ENCODE measurements at places on chromosomes 12 and 14.

DNA sequence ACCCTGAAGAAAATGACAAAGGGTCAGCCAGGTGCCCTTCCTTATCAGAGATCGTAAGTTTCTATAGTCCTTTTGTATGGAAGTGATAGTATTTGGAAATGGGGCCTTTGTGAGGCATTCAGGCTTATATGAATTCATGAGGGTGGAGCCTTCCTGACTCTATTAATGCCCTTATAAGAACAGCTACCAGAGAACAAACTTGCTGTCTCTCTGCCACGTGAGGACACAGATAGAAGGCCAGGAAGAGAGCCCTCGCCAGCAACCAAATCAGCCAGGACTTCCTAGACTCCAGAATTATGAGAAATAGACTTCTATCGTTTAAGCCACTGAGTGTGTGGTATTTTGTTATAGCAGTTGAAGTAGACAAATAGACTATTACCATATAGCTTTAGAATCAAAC is 36.7 kb downstream of the TRMT5 start:
- DNase-seq: no peak

GRCh38 chr12:41325336-41325735 is 137.2 kb downstream of the PDZRN4 start:
- DNase-seq: no peak

DNA sequence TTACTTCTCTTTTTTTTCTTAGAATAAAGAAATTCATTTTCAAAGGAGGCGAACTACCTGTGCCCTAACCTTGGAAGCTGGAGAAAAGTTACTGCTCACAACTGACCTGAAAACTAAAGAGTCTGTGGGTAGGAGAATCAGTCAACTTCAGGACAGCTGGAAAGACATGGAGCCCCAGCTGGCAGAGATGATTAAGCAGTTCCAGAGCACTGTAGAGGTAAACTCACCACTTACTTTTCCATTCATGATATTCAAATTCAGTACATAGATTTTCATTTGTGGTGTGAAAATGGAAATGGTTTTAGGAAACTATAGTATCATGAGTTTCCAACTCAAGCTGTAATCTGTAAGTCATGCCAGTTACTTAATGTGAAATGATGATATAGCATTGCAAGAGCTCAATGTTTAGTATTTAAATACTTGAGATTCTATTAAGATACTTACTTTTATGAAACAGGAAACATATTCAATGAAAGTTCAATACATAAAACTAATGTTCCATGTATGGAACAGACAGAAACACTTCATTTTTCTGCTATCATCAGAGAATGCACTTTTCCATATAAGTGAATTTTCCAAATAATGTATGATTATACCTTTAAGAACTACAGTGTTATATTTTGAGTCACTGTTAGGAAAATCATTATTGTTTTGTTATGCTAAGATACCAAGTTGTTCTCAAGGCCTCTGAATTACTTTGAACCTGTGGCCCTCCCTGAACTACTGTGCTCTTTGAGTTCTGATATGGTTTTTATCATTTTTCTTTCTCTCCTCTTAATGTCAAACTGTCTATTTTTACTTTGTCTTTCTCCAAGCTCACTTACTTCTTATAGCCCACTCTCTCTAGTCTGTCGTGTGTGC is 119.0 kb downstream of the ESR2 start:
- DNase-seq: no peak

- DNase-seq: no peak
Measured at GRCh38 chr14:59503256-59503655, 18.9 kb downstream of the JKAMP start.

DNA sequence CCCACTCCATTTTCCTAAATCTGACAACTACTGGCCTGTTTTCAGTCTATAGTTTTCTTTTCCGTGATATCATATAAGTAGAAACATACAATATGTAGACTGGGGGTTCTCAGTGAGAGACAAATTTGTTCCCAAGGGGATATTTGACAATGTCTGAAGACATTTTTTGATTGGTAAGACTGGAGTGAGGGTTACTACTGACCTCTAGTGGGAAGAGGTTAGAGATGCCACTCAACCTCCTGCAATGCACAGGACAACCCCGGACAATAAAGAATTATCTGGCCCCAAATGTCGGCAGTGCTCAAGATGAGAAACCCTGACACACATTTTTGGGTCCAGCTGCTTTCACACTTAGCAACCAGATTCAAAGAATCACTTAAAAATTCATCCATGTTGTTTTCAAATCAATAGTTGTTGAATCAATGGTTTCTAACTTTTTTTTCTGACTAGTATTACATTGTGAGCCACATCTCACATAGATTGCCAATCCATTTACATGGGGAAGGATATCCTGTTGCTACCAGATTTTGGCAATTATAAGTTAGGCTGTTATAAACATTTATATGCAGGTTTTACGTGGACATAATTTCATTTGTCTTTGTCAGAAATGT is 307.1 kb downstream of the RPL10L start:
- peak; percentile 0 for DNase-seq

DNA sequence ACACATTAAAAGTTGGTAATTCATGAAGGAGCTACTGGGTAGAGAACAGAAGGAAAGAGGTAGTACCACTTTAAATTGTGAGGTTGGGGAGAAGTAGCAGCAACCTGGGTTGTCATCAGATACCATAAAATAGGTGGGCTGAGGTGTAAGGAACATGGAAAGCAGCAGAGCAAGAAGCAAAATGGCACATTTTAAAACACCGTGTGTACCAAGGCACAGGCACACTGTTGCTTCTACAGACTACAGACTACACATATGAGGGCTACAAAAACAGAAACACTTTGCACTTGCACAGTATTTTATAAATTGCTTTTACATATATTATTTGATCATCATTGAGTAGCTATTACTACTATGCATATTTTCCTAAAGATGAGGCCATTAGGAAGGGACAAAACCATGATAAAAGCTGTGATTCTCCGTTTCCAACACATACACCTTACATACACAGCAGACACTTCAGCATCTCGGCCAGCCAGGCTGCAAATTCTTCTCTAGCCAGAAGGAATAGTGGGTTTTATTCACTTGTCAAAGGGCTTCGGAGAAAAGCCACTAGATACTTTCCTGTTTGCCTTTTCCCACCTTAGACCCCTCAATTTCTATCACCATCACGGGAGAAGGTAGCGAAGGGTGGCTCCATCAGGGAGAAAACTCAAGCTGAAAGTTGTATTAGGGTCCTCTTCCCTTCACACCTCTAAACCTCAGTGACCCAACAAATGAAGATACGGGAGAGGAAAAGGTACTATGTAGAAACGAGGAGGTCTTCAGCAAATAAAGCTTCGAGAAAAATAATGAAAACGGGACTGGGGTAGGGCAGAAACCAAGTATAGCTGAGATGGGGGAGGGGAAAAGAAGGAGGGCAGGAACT is 1.6 kb downstream of the PYM1 start:
- DNase-seq: no peak

DNA sequence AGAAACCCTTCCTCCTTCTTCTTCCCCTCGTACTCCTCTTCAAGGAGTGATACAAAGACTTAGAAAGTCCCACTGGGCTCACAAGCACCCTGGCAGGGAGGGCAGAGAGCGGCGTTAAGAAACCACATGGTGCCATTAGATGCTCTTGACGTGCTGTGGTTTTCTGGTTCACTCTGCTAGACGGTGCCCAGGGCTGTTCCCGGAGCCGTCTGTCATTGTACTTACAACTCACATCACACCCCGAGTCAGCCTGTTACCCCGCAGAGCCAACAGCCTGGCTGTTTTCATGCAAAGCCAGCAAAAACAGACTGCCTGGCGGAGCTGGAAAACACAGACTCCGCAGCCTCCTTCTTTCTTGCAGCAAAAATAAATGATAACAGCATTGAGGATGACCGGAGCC is 232.6 kb upstream of the TBX3 start:
- DNase-seq: no peak

DNA sequence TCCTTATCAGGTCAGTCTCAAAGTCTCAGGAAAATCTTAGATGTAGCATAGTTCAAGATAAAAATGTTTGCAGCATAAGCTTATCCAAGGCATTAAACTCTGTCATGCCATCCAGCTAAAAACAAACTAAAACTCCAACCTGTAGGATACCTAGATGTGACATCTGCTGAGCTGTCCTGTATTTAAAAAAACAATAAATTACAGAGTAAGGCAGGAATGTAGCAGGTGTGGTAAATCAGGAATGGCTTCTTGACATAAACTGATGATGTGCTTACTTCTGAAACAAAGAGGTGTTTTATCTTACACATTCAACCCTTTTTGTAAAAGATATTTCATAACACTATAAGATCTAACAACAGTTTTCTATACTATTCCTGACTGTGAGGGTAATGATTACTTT is 30.6 kb upstream of the DLGAP5 start:
- no peak for DNase-seq

DNA sequence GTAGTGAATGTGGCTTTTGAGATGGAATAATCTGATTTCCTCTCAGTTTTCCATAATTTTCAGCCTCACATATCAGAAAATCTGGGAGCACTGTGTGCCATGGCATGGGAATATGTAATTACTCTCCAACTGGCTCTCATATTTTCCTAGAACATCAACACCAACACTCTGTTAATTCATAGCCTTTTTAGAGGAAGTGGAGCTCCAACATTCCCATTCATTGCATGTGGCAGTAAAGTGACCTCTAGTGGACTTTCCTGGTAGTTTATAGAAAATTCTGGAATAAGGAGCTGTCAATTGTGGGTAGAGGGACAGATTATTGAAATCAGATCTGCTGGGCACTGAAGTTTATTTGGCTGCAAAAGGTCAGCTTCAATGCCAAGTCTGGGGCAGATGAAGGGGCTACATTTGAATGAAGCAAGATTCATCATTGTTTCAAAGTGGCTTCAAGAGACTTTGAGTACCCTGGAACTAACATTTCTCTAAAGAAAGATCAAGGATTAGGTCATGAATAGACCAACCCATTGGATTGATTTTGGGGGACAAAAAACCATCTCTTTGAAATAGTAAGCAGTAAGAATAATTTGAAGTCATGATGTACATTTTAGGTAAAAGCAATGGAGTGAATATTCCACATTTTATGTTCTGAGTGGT is 23.6 kb upstream of the USP44 start:
- peak; percentile 4 for DNase-seq

- DNase-seq: no peak
Measured at GRCh38 chr12:131826097-131826928, 1.9 kb upstream of the MMP17 start.

- no peak for DNase-seq
Measured at GRCh38 chr14:60133487-60133886, 31.7 kb downstream of the DHRS7 start.

DNA sequence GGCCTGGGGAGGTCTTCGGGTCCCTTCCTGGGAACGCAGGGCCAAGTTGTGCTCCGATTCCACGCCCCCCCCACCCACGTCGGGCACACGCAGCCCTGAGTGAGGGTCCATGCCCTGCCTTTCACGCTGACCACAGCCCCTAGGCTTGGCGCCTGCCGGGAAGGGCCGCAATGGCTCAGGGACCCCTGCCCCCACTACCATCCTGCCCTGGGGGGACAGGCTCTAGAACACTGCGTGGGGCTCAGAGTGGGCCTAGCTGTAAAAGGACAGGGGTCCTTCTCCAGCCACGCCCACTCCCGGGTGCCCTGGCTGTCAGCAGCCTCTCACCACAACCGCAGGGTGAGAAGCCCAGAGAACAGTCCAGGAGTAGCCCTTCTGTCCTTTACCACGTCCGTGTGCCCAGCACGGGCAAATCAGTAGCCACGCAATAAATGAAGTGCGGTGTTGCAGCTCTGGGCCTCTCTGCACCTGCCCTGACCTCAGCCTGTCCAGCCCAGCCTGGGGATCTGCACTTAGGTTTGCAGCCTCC is 9.4 kb upstream of the GPR68 start:
- DNase-seq: no peak

GRCh38 chr14:87676814-87677437 is 316.1 kb downstream of the GALC start:
- DNase-seq: no peak

DNA sequence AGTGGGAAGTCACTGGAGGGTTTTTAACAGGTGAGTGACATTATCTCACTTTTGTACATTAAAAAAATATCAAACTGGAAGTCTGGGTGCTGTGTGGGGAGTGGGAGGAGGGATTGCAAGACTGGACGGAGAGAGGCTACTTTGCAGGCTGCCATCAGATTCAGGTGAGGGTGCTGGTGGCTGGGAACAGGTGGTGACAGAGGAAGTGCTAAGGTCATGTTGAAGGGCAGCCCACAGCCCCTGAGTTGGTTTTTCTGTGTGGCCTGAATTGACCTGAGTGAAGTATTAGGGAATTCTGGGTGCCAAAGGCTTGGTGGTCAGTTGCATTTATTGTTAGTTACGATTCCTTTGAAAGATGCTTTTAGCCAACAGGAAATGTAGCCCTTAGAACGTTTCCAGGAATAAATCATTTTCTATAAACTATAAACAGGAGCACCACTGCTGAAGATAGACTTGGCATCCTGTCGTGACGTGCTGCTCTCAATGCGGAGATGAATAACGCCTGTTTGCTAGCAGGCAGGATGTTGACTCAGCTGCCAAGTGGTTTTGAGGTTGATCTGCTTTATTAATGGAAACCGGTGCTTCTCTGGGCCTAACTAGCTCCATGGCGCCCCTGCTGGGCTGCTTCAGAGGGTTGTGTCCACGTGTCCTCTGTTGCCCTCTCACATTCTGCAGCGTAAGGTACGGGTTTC is 707.5 kb upstream of the TMEM132C start:
- DNase-seq: peak; percentile 91

- DNase-seq: no peak
Measured at GRCh38 chr14:93322929-93323599, 9.8 kb downstream of the BTBD7 start.

GRCh38 chr14:37600880-37601741 is 5.7 kb downstream of the TTC6 start:
- DNase-seq: no peak

DNA sequence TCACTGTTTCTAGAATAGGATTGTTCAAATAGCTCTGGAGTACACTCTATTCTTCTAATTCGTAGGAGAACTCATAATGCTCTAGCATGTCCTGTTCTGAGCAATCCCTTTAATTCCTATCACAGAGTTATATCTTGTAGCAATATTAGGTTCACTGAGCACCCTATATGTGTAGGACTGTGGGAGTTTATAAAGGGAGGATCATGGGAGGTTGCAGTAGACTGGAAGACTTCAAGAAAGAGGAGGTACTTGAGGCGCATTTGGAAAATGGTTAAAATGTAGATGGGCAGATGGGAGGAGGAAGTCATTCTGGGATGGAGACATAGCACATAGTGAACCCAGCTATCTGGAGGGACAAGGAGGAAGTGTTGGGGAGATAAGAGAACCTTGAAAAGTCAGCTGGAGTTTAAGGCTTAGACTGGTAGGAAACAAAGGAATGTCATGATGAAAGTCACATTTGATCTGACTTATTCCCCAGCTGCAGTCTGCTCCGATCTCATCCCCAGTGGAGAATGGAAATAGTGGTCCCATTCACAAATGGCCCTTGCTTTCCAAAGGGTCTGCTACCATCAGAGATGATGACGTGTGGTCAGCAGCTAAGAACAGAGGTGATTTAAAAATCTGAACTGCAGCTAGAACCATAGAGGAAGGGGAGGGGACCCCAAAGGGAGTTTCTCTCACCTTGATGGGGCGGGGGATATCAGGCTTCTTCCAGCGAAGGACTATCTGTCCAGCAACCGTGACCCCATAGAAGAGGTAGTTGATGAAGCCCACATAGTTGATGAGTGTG is 10.1 kb upstream of the CEBPE start:
- no peak for DNase-seq

GRCh38 chr14:22432348-22432976 is 156.6 kb downstream of the DAD1 start:
- DNase-seq: peak; percentile 81

All from fibroblast of skin of left biceps (primary cell).